ENCODE measurements at places on chromosomes 6 and 20.

- DNase-seq = no peak
Measured at GRCh38 chr6:4781967-4782575, 5.9 kb downstream of the CDYL start.

- DNase-seq = no peak
Measured at GRCh38 chr20:51266353-51266752, 243.4 kb upstream of the KCNG1 start.

DNA sequence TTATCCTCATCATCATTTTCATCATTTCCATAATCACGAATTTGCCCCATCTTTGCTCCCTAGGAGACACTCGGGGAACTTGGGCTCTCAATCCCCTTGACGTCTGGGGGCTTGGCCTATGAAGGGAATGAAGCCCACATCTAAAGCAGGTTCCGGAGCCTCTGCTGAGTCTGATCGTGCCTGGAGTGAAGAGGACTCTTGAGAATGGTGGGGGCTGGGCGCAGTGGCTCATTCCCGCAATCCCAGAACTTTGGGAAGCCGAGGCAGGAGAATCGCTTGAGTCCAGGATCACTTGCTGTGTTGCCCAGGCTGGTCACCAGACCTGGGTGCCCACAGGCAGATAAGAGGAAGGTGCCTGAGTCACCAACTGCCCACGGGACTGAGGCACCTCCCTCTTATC is 114.5 kb downstream of the SYCP2 start:
- peak; percentile 2 for DNase-seq

- DNase-seq = no peak
Measured at GRCh38 chr6:93300661-93301060, 118.7 kb downstream of the EPHA7 start.

- no peak for DNase-seq
Measured at GRCh38 chr20:44518248-44518647, 3.6 kb downstream of the SERINC3 start.

- peak; percentile 69 for DNase-seq
Measured at GRCh38 chr20:35840421-35840820, 68.6 kb downstream of the PHF20 start.

- DNase-seq = no peak
Measured at GRCh38 chr6:49549691-49550491, 577 bp upstream of the C6orf141 start.

- DNase-seq = no peak
Measured at GRCh38 chr6:134282816-134283215, 35.1 kb downstream of the SGK1 start.

- DNase-seq = no peak
Measured at GRCh38 chr6:46392294-46392693, 99.0 kb downstream of the RCAN2 start.

GRCh38 chr6:47111685-47112084 is 69.6 kb upstream of the ADGRF1 start:
- no peak for DNase-seq

- no peak for DNase-seq
Measured at GRCh38 chr6:143609501-143609900, 68.3 kb upstream of the PHACTR2 start.

GRCh38 chr20:46253391-46253790 is 54.9 kb downstream of the CDH22 start:
- DNase-seq = peak; percentile 83

- no peak for DNase-seq
Measured at GRCh38 chr6:128204616-128205015, 303.8 kb upstream of the THEMIS start.

DNA sequence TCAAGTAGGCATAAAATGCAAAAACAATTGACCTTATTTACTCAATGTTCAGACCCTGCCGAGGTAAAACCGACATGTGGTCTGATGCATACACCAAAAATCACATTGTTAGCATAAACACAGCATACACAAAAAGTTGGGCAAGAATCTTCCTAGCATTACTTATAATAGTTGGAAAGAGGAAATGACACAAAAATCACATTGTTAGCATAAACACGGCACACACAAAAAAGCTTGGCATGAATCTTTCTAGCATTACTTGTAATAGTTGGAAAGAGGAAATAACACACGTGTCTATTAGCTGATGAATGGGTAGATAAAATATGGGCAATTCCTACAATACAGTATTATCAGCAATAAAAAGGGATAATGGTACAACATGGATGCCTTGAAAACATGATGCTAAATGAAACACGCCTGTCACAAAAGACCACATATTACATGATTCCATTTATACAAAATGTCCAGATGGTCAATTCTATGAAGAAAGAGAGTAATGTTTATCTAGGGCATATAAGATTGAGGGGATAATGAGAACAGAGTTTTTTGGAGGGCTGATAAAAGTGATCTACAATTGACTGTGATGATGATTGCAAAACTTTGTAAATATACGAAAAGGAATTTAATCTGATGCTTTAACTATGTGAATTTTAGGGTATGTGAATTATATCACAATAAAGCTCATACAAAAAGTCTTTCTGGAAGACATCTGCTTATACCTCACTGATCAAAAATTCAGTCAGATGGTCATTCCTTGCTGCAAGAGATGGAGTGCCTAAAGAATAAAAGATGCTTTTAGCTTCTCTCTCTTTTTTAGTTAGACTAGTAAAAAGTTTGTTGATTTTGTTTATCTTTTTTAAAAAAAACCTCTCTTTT is 1019.5 kb upstream of the CITED2 start:
- no peak for DNase-seq

DNA sequence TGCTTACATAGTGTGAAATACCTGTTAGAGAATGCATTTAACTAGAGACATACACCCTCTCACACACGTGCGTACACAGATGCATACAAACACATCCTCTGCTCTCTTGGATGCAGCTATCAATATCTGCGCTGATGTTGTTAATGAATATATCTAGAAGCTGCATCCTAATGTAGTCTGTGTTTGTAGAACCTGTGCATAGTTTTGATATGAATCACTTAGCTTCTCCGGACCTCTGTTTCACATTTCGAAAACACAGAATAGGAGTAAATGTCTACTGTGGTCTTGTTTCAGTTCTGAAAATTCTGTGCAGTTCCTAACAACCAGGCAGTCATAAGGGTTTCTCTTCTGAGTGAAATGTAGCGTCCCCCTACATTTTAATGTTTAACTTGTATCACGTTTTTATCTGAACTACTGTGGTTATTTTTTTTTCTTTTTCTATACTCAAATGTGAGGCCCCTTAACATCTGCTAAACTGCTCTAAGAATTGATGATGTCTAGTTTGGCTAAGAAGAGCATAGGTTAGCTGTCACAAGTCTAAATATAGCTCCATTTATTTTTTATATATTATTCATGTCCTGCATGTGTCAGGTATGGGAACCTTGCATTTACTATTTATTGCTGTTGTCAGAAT is 254.5 kb downstream of the TMEM242 start:
- no peak for DNase-seq

DNA sequence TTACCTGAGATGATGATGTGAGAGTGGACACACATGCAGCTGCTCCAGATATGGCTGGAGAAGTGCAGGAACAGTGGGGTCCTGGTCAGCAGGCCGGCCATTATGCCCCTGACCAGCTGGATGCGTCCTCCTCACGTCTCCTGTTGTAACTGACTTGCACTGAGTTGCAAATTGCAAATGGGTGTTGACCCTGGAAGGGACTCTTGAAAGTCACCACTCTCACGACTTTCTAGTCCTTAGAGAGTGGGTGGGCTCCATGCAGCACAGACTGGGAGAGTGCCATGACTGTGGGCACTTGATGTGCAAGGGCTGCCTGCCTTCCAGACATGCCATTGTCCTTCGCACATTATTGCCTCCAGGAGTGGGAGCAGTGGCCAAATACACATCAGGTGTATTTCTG is 10.8 kb downstream of the FAM83D start:
- no peak for DNase-seq

DNA sequence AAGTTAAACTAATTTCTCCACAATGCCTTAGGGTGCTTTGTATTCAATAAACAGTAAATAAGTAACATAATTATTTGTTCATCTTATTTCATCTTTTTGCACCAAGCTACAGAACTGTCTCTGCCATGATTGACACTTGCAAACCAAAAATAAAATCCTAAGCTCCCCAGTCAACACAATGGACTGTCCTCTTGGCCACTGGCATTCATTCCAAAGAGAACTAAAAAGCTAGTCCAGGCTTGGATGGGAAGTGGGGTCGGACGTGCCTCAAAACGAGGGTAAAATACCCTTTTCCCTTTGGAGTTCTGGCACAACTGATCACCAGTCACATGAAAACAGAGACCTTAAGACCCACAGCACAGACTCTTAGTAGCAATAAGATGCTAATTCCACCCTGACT is 66.4 kb upstream of the THBS2 start:
- no peak for DNase-seq

GRCh38 chr6:33271117-33271467 is 584 bp downstream of the VPS52 start:
- no peak for DNase-seq

GRCh38 chr20:19881080-19881840 is 123.2 kb downstream of the RIN2 start:
- no peak for DNase-seq

- DNase-seq = no peak
Measured at GRCh38 chr20:24565835-24566351, 96.5 kb downstream of the SYNDIG1 start.

- DNase-seq = no peak
Measured at GRCh38 chr20:57080796-57081195, 185.6 kb downstream of the BMP7 start.

DNA sequence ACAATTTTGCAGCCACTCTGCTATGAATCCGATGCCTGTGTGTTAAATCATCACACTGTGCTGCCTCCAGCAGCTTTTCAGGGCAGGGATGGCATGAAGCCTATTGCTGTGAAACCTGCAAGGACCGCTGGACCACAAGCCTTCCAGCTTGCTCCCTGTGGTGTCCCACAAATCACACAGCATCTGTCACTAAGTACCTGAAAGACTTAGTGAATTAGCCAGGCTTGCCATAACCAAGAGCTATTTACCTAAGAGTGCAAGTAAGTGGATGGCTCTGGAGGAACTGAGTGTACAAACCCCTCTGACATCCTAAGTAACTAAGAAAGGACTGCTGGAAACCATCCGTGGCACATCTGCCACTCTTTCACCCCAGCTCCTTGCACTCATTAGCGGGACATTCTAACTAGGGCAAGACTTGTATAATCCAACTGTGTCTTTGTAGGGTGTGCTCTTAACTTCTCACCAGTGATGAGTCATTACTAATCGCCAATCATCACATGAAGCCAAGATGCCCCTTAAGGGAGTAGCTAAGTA is 34.7 kb downstream of the FOXQ1 start:
- DNase-seq = no peak

DNA sequence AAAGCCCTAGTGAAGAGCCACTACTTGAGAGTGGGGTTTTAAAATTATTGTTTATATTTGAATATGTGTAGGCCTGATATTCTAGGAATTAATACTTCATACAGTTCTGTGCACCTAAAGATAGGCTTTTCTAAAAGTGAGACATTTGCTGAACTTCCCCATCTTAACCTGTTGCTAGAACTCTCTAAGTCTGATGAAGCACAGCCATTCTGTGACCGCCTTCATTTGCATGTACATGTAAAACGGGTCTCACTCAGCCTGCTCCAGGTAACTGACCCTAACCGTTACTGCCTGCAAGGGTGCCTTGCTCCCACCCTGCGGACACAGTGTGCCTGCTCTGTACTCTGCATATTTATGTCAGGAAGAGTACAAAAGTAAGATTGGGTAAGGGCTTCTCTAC is 44.3 kb upstream of the IRF4 start:
- DNase-seq = no peak

DNA sequence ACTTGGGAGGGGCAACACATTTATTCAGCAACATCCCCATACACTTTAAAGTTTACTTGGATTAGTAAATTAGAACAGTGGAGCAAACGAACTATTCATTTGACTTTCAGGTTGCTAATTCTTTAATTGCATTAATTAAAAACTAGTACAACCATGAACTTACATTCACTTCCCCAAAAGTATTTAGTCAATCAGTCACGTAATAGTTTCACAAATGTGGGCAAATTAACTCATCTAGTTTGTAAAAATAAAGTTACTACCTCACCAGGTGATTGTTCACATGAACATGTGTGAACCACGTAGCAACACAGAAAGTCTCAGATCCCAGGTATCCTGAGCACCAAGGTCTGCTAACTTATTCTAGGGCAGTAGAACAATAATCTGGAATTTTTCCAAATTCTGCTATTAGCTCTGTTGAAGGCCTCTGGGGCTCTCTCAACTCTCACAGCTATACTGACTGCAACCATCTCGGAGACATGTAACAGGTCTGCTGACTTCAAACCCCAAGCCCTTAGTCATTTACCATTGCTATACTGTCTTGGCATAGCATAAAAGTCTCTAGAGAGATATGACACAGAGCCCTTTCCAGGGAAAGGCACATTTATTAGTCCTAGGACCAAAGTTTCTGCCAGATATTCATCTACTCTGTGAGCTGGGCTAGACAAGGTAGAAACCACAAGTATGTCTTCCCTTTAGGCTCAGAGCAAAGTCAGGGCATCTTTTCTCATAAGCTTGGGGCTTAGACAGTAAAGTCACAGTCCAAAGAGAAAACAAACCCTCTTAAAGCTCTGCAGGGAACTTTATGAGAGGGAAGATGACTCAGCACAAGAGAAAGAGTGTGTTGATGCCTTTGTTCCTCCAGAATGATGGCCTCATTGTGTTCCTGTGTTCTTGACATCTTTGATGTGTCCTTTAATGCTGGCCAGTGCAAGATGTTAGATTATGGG is 50.9 kb upstream of the CCDC28A start:
- no peak for DNase-seq

- DNase-seq = peak; percentile 19
Measured at GRCh38 chr6:56764081-56764566, 121.4 kb upstream of the DST start.

- DNase-seq = no peak
Measured at GRCh38 chr20:62723768-62724450, 15.3 kb downstream of the NTSR1 start.

GRCh38 chr6:15327271-15327670 is 81.4 kb downstream of the JARID2 start:
- peak; percentile 40 for DNase-seq

- no peak for DNase-seq
Measured at GRCh38 chr20:50565383-50565782, 55.2 kb downstream of the PTPN1 start.

DNA sequence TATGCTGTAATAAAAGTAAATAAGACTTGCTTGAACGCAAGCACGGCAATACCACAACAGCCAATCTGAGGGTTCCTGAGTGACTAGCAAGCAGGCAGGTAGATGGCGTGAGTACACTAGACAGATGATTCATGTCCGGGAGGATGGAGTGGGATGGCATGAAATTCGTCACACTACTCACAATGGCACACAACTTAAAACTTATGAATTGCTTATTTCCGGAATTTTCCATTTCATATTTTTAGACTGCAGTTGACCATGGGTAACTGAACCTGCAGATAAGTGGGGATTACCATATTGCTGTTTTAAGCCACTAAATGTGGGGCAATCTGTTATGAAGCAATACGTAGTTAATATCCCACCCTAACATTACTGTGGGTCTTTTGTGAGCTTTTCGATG is 93.6 kb upstream of the NFATC2 start:
- no peak for DNase-seq

- DNase-seq = no peak
Measured at GRCh38 chr20:9889270-9889981, 50.5 kb upstream of the PAK5 start.

- DNase-seq = no peak
Measured at GRCh38 chr6:124324237-124324636, 520.6 kb downstream of the NKAIN2 start.

- no peak for DNase-seq
Measured at GRCh38 chr6:10759884-10760329, 12.3 kb downstream of the TMEM14B start.

- no peak for DNase-seq
Measured at GRCh38 chr6:40936818-40937251, 102.2 kb downstream of the UNC5CL start.
